ENCODE measurements at places on chromosomes 16 and 17.

- no peak for DNase-seq
These were observed 12.4 kb downstream of the MRPL58 start for GRCh38 chr17:75024686-75025397.

GRCh38 chr17:68592682-68593641 is 8.2 kb downstream of the FAM20A start:
- DNase-seq, result no peak

DNA sequence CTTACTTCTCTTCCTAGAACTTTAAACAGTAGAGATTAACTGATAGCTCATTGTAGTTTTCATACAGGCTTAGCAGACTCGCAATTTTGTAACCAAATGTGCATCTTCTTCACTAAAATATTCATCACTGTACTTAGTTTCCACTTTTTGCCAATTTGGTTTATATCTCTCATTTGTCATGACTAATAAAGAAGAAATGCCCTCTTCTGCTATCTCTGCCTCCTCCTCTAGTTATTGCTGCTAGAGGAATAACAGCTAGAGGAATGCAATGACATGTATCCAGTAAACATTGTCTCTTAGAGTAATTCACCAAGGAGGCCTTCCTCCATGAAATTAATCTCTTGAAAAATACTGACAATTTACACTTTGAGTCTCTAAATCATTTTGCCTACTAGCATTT is 115.5 kb upstream of the COX10 start:
- no peak for DNase-seq

- DNase-seq, result no peak
These were observed 10.1 kb downstream of the GNPTG start for GRCh38 chr16:1361685-1362360.

Data from WERI-Rb-1 (cell line).